ENCODE measurements at places on chromosomes 12 and 14. TPM values are rescaled to one million over a fixed set of nuclear protein-coding genes. Genes with fewer than 3 reads are reported as not detected.

DNA sequence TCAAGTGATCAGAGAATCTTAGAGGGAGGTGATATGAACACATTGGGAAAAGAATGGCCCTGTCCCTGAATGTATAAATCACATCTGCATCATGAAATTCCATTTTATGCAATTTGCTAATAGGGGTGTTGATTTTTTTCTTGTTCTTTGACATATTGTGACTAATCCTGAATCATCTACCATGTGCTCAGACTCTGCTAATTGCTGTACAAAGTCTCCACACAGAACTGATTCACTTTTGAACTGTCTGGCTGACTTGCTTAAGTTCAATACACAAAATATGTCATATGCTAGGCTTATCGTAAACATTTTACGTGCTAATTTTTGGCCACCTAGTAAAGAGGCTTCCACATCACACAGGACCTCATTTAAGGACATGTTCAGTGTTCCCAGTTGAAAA, 2.6 kb downstream of the TMEM132D start:
- no peak overlapping the region for H3K27ac ChIP-seq
- H3K4me1 ChIP-seq = no peaks in the 10 kb centered on the region
- no peaks in the 10 kb centered on the region for H3K27me3 ChIP-seq
- DNase-seq = no peak
- no peak overlapping the region for H3K4me3 ChIP-seq

The KRT6C gene
- not detected for total RNA-seq

- H3K4me1 ChIP-seq = no peaks in the 10 kb centered on the region
- no peaks in the 10 kb centered on the region for H3K36me3 ChIP-seq
- H3K27me3 ChIP-seq = no peaks in the 10 kb centered on the region
- no peak for DNase-seq
- no peak overlapping the region for H3K27ac ChIP-seq
Observed at GRCh38 chr14:65847075-65847847, 434.7 kb downstream of the FUT8 start.

- H3K36me3 ChIP-seq = no peaks in the 10 kb centered on the region
- H3K27me3 ChIP-seq = peaks cover 53% of the 10 kb centered on the region
- H3K27ac ChIP-seq = no peak overlapping the region
Observed at GRCh38 chr12:3545121-3545796, 54.3 kb downstream of the PRMT8 start.

Measured in HCT116 (cell line).